ENCODE measurements at places on chromosomes 11 and 22. TPM values are rescaled to one million over a fixed set of nuclear protein-coding genes. Genes with fewer than 3 reads are reported as not detected.
A peak's percentile ranks its signal among the peaks of the same experiment; 100 is the strongest.

Gene CSNK2A3
- 0.28 TPM for total RNA-seq

Gene CNGA4
- not detected for total RNA-seq

Gene JHY
- total RNA-seq = 4.6 TPM

Gene ZNF215
- 0.87 TPM for total RNA-seq

Gene MYBPC3
- not detected for total RNA-seq

Gene MISFA
- not detected for total RNA-seq

Gene POU2AF2
- not detected for total RNA-seq

Gene MS4A12
- not detected for total RNA-seq

Gene CDC45
- 0.82 TPM for total RNA-seq

Gene CABP4
- 8.5 TPM for total RNA-seq

Gene OR56B4
- total RNA-seq = not detected

Gene H19
- not detected for total RNA-seq

Gene OPCML
- total RNA-seq = not detected

- no peak for DNase-seq
Measured at GRCh38 chr11:6927030-6927617, 898 bp downstream of the ZNF215 start.

DNA sequence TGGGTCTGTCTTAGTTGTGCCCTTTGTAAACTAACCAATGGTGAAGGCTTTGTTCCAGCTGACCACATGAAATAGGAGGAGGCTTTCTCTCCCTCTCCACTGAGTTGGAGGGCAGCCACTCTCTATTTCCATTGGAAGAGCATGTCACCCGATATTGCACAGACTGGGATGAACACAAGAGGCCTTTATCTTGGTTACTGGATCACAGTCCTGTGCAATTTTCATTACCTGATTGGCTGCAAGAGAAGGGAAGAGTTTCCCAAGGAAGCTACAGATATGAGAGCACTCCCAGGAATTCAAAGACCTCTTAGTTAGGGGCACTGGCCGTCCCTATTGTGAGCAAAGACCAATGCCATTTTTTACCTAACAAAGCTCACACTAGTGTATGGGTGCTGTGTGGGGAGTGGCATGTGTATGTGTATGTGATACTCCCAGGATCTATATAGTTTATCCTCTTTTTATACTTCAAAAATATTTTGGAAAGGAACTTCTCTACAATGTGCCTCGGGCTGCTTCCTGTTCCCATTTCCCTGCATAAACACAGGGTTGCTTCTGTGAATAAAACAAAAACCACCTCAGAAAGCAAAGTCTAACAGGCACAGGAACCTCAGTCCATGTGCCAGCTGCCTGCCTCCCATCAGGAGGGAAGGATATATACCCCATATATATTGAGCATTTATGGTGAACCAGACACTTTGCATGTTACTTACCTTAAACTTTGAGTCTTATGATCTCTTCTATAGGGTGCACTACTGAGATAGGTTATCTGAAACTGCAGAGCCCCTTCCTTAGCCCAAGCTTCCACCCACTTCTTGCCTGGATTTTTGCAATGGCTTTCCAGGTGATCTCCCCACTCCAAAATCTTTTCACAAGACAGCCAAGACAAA is 126.5 kb downstream of the RASSF10 start:
- DNase-seq = no peak

DNA sequence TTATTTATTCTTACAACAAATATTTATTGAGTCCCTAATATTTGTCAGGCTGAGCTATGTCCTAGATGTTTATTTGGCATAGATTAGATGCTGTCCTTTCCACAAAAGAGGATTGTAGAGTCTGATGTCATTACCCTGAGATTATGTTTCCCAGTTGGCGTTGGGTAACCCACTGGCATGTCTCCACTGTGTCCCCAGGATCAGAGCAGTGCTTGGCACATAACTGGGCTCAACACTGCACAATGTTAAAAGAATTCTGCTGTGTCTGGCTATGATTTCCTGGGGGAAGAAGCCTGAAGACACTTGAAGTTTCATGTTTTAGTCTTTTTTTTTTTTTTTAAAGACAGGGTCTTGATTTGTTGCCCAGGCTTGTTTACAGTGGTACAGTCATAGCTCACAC is 4.0 kb downstream of the RCN1 start:
- no peak for DNase-seq

GRCh38 chr11:108970221-108970991 is 305.5 kb downstream of the DDX10 start:
- no peak for DNase-seq

DNA sequence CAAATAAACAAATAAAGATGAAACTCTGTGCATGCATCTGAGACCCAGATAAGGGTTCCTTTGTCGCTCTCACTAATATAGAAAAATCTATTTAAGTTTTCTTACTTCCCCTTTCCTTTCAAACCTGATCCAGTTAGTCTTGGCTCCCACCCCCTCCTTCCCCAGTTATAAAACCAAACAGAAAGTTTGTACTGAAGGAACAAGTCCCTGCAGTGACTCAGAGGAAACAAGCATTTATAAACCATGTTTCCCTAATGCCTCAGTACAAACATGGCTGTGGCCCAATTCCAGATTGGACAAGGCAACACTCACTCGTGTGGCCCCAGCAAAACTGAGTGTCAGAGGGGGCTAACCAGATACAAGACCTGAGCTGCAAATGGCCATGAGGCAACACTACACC is 65.5 kb upstream of the ARHGAP20 start:
- no peak for DNase-seq

GRCh38 chr22:46576556-46577367 is 39.3 kb upstream of the CELSR1 start:
- peak; percentile 54 for DNase-seq

DNA sequence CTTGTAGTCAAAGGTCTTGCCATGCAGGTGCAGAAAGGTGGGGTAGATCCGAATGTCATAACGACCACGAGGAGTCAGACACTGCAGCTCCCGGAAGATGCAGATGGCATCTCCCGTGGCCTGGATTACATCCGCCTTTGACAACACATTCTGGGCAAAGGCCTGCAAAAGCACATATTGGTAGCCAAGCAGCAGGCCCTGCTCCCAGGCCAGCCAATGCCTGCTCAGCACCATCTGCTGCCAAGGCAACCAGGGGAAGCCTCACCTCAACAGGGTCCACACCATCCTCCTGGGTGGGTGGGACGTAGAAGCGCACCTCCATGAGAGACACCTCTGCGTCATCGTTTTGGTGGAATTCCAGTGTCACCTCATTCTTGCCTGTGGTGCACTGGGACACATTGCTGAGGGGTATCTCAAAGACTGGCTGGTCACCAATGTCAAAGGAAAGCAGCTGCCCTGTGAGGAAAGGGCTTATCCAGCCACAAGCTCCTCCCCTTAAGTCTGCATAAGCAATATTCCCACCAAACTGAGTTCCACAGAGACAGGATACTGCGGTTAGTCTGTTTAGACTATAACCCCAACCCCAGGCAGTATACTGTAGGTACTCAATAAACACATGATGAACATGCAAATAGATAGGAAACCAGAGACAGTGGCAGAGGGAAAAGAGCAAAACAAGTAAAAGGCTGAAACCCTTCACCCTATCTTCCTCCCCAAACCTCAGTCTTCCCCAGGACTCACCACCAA is 2.8 kb downstream of the SSRP1 start:
- no peak for DNase-seq

DNA sequence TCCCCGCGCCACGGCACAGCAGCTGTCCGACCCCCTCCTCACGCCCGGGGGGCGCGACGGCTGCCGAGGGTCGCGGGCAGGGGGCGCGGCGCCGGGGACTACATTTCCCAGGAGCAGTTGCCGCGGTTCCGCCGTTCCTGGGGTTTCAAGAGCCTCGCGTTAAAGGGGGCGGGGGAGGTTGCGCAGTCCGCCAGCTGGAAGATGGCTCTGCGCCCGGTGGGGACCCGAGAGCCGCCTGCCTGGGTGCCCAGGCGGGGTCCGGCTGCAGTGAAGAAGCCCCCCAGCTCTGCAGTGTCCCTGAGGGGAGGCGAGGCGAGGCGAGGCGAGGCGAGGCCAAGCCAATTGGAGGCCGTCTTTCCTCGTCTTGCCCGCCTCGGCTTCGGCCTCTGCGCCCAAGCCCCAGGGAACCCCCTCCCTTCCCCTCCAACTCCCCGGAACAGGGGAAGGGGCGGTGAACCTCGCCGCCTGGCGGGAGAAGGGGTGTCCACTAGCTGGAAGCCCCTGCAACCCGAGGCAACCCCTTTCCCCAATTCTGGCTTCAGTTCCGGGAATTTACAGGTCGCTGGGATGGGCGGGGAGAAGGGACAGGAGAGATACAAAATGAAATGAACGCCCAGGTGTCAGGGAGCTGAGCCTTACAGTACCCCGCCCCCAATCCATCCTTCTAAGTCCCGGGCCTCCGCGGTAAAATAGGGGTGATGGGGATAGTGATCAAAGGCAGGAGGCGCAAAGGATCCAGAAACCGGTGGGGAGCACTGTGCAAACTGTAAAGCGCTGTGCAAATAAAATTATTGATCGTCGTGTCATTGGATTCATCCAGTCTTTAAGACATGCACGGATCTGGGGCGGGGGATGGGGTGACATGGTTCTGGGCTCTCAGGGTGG is 5.2 kb upstream of the GCAT start:
- no peak for DNase-seq

- peak; percentile 63 for DNase-seq
Measured at GRCh38 chr11:118232659-118233058, 7.8 kb upstream of the JAML start.

GRCh38 chr11:79101656-79102055 is 339.2 kb downstream of the TENM4 start:
- DNase-seq = no peak

DNA sequence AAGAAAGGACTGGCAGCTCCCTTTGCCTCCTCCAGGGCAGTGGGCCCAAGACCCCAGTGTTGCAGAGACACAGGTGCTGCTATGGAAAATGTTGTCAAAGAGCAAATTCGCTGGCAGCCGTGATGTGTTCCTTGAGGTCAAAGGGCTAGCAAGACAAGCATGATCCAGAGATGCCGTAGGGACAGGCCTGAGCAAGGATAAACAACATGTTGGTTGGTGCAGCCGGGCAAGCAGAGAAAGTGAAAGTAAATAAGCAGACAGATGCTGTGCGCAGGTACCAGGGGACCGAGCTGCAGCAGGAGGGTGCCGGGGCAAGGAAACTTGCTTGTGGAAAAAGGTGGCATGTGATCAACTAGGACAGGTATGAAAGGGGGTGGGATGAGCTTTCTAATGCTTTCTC is 125.5 kb upstream of the NECTIN1 start:
- no peak for DNase-seq

GRCh38 chr11:6755303-6755952 is 16.3 kb downstream of the OR2AG2 start:
- DNase-seq = peak; percentile 76

GRCh38 chr11:92406472-92406871 is 181.9 kb downstream of the FAT3 start:
- DNase-seq = no peak

GRCh38 chr22:43570531-43571165 is 158.8 kb downstream of the MPPED1 start:
- no peak for DNase-seq

- no peak for DNase-seq
Measured at GRCh38 chr11:72015511-72016061, 16.9 kb downstream of the IL18BP start.

GRCh38 chr22:30906946-30907345 is 61.6 kb downstream of the MORC2 start:
- DNase-seq = no peak

DNA sequence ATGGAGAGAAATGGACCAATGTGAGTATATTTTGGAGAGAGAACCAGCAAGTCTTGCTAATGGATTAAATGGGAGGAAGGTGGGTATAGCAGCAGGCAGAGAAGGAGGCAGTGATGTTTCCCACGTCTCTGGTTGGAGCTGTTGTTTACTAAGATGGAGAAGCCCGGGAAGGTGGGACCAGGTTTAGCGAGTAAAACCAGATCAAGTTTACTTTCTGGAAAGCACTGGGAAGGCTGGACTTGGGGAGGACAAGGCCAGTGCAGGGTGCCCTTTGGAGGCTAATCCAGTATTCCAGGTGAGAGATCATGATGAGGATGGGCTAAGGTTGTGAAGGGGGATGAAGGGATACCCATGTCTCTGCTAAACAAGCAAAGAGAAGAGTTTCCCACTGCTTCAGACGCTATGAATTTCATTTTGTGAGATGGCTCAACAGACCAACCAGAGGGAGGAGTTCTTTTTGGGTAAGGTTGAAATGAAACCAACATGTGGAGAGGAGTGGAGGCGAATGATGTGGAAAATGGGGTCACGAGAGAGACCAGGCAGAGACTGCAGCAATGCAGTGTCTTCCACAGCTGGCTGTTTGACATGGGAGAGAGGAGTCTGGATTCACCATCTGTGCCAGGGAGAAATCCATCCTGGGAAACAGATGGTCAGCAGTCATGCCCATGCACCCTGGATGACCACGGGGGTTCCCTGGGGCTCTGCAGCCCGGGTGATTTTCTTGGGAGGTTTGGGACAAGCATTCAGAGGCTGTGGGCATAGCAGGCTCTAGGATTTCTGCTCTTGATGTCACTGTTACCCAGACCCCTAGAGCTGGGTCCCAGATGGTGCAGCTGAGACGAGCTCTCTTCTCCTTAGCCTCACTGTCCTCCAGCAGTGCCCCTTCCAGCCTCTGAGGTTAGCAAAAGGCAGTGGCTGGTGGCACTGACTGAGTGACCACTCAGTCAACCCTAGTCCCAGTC is 24.9 kb downstream of the COMMD9 start:
- DNase-seq = no peak

GRCh38 chr11:114746013-114746412 is 67.7 kb downstream of the NXPE2 start:
- DNase-seq = no peak

DNA sequence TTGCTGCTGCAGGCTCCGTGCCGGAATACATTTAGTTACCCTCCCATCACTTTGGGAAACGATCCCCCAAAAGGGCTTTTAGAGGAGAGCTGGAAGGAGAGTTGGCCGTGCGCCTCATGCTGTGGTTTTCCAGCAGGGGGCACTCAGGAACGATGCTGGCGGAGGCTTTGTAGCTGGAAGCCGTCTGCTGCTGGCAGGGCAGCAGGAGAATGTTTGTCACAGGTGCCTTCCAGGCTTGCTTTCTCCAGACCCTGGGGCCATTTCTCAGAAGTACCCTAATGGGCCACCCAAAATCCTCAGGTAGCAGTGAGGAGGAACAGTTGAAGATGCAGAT is 30.0 kb upstream of the CABP7 start:
- peak; percentile 16 for DNase-seq

DNA sequence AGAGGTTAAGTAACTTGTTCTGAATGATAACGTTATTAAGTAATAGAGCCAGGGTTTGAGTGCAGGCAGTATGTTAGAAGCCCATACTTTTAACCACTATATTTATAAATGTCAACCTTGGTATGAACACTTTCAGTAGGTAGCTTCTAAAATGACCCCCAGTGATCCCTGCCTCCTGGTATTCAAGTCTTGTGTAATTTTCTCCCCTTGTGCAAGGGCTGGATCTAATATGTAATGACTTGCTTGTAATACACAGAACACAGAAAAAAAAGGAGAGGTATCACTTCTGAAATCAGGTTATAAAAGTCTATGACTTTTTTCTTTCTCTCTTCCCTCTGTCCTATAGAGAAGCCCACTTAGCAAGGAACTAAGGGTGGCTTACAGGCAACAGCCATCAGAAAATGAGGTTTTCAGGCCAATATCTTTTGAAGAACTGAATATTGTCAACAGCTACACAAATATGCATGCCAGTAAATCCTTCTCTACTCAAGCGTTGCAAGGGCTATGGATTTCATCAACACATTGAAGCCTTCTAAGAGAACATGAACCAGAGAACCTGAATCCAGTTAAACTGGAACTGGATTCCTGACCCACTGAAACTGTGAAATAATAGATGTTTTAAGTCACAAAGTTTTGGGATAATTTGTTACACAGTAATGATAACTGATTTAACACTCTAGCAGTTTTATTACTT is 712.3 kb downstream of the METTL15 start:
- no peak for DNase-seq

GRCh38 chr11:15507592-15507991 is 392.9 kb downstream of the INSC start:
- DNase-seq = no peak

GRCh38 chr22:40436505-40437431 is 66.4 kb downstream of the SGSM3 start:
- no peak for DNase-seq
